ENCODE measurements at places on chromosomes 13 and 19.

DNA sequence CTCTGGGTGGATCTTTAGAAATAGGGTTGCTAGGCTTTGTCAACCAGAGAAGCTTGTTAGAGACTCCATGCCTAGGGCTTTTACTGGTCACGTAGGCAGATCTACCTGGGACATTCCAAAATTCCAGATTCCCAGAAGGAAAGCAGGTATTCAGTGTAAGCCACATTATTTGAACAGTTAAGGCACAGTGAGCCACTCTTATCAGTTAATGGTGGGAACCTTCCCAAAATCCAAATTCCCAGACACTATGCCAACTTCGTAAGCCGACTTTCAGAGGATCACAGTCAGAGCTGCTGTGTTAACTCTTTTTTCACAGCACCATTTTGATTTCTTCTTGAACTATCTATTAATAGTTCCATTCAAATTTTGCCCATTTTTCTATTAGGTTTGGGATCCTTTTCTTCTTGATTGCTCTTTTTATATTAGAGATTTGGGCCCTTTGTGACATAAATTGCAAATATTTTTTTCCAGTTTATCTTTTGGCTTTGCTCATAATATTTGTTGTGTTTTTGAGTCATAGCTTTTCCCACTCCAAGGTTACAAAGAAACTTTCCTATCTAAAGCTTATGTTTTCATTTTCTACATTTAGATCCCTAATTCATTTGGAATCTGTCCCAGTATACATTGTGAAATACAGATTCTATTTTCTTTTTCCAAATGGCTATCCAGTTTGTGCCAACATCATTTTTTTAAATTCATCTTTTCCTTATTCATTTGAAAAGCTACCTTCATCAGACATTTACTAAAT, 77.3 kb downstream of the DHRS12 start:
- DNase-seq, result no peak

GRCh38 chr19:6239401-6239844, 40.4 kb downstream of the MLLT1 start:
- no peak for DNase-seq

DNA sequence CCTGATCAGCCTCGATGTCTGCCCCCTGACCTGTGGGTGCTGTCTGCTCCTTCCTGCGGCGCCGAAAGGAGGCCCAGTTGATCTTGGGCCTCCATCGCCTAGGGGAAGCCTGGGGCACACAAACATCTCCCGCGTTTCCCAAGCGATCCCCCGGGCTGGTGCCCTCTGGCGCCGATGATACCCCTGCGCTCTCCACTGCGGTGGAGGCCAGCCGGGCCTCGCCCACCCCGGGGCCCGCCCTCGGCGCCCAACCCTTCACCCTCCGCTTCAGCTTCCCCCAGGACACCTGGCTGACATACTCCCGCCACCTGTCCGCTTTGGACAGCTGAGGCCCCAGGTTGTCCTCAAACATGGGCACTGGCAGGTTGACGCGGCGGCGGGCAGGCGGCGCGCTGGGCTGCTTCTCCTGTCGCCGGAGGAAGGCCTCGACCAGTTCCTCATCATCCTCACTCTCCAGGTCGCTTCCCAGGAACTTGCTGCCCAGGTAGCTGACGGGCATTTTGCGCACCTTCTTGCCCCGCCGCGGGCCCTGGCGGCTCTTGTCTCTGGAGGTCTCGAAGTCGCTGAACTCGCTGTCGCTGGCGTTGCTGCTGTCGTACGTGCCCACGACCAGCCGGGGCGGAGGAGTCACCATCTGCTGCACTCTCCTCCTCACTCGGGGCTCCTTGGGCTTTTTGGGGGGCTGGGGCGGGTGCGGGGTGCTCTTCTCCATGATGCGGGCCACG, 1.3 kb downstream of the CCDC8 start:
- DNase-seq, result no peak

GRCh38 chr19:49042177-49042576, 1.5 kb upstream of the CGB5 start:
- DNase-seq, result no peak
